ENCODE measurements at places on chromosomes 13 and 19.

- no peak for DNase-seq
These were observed 18.4 kb downstream of the CPB2 start for GRCh38 chr13:46086421-46086922.

GRCh38 chr13:21095311-21095710 lies 33.9 kb upstream of the LATS2 start:
- DNase-seq = no peak

DNA sequence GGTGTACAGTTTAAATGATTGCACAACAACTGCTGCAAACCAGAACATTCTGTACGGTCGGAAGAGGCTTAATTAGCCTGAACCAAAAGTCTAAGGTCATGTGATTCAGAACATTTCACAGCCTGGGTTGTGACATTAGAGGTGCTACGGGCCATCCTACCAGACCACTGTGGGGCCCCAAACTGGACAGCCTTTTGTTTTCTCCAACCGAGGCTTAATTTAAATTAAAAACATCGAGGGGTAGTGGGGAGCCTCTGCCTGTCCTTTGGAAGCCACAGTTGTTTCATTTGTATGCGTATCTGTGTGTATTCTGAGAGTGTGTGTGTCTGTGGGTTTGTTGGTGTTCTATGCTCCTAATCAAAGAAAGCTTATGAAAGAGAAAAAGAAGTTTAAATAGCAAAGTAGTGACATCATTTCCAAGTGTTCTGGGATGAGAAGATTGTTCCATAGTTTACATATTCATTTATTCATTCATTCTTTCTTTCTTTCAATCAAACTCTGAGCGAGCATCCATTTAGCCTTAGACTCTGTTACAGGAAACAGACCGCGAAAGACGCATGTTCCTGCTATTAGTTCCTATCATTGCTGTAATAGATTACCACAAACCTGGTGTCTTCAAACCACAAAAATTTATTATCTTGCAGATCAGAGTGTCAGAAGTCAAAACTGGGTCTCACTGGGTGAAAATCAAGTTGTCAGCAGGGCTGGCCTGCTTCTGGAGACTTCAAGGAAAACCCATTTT lies 444.8 kb downstream of the FOXO1 start:
- DNase-seq = no peak

DNA sequence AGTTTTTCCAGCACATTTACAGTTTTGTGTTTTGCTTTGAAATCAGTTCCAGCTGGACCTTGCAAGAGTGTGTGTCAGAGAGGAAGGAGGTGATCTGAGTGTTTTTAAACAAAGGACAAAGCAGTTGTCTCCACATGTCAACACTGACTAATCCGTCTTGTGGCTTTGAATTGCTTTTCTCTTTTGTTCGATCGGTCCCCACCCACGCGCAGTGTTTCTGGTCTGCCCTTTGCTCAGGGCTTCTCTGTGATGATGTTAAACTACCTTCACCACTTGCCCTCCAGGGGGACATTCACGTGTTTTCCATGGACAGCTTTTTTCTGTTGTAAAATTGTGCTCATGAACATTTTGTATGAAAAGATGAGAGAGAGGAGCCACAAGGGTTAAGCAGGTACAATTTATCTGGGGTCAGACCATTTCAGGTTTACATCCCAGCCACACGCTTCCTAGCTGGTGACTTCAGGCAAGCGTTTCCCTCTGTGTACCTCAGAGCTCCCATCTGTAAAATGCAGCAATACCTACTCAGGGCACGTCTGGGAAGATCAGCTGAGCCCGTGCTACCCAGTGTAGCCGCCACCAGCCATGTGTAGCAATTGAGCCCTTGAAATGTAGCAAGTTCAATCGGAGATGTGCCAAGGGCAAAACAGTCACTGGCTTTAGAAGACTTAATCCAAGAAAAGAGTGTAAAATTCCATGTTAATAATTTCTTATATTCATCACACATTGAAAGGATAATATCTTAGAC lies 13.5 kb upstream of the PLA2G4C start:
- no peak for DNase-seq

DNA sequence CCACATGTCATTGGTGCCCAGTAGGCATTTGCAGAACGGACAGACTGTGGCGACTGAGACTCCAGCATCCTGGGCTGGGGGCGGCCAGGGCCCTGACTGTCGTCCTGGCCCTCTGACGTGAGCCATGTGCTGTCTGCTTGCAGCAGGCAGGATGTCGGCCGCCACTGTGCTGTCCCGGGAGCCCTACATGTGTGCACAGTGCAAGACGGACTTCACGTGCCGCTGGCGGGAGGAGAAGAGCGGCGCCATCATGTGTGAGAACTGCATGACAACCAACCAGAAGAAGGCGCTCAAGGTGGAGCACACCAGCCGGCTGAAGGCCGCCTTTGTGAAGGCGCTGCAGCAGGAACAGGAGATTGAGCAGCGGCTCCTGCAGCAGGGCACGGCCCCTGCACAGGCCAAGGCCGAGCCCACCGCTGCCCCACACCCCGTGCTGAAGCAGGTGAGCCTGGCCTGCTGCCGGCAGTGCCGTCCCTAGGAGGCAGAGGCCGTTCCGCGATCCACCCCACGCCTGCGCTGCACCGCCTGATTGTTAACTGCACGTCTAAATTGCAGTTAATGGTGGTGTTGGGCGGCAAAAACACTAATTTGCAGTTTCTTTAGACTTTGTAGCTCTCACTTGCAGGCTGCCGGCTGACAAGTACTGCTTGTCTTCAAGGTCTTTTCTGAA lies 14.2 kb downstream of the TSSK6 start:
- DNase-seq = no peak

- DNase-seq = peak; percentile 1
These were observed 123.4 kb upstream of the ARGLU1 start for GRCh38 chr13:106691341-106691740.

DNA sequence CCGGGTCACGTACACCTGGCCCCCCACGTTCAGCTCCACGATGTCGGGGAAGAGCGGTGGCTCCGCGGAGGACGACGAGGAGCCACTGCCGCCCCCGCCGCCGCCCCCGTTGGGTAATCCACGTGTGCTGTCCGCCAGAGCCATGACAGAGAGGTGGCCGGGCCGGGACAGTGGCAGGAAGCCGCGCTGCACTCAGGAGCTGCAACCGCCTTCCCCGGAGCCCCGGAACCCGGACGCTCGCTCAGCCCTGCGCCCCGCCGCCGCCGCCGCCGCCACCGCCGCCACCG lies 257 bp downstream of the KCTD12 start:
- no peak for DNase-seq

- no peak for DNase-seq
These were observed 8.9 kb downstream of the HAS1 start for GRCh38 chr19:51714848-51715247.

All from NCI-H345 (cell line).